ENCODE measurements at places on chromosomes 12 and 14.

DNA sequence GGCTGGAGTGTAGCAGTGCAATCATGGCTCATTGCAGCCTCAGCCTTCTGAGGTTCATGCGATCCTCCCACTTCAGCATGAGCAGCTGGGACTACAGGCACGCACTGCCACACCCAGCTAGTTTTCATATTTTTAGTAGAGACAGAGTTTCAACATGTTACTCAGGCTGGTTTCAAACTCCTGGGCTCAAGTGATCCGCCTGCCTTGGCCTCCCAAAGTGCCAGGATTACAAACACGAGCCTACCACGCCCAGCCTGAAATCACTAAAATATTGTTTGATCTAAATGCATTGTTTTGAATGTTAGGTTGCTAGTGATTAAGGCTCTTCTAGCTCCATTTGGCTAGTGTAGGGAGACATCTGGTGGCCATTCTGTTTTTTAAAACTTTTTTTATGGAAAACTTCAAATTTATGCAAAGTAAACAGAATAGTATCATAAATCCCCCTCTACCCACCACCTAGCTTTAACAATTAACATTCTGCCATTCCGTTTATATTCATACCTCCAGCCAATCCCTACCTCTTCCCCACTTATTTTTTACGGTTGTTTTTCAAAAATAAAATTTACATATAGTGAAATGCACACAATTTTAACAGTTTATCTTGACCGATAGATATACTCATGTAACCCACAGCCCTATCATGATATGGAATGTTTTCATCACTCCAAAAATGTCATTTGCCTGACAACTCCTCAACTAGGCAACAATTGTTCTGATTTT, 37.8 kb downstream of the MYO1H start:
- peak; percentile 51 for DNase-seq

DNA sequence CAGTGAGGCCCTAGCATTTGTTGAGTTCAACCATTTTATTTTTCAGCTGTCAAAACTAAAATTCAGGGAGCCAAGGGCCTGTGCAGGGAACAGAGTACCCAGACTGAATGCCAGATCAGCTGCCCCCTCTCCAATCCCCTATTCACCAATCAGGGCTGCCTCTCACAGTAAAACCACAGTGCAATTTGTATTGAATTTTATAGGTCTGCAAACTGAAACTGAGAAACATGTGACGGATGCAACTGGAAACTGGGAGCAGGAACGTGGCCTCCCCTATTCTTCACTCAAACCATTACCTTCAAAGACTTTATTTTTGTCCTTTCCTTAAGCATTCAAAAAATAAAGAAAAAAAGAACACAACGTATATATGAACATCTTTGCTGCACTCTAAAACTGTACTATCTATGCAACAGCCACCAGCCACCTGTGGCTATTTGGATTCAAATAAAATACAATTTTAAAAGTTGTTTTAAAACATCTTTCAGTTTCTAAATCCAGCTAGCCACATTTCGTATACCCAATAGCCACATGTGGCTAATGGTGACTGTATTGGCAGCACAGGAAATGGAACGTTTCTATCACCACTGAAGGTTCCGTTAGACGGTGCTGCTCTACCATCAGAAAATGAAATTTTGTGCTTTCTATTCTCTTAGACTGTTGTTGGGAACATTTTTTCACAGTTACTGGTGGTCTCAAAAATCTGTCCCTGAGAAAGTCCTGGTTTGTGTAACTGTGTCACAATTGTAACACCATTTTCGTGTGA, 371.3 kb upstream of the FAR2 start:
- no peak for DNase-seq

DNA sequence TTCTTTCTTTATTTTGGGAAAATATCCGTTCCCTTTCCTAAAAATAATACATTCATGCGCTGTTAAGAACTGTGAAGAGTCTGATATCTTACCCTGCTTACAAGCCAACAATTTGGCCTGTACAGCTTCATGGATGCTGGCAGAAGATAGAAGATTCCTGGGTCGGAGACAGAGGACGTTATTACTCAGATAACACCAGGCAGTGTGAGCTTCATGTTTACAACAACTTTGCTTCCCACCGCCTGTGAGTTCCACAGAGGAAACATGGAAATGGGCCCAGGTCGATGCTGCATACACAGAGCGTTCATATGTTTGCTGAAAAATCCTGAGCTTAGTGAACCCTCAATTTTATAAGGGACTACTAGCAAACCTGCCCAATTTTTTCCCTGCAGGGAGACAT, 705.6 kb upstream of the SEL1L start:
- DNase-seq: no peak

DNA sequence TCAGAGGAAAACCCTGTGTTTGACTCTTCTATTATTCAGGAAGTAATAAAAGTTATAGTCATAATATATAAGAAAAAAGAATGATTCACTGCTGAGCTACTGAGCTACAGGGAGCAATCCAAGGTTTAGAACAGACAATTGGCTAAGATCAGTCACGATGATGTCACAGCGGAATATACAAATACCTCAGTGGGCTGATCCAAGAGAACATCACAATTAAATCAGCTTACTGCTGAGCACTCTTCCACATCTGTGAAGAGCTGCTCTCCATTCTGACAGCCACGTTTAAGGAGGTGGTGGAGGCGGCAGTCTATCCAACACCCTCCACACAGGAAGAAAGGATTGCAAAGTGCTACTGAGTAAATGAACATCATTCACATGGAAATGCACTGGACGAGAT, 271.0 kb downstream of the APAF1 start:
- DNase-seq: no peak

GRCh38 chr14:100731846-100732765, 5.4 kb downstream of the DLK1 start:
- DNase-seq: no peak

DNA sequence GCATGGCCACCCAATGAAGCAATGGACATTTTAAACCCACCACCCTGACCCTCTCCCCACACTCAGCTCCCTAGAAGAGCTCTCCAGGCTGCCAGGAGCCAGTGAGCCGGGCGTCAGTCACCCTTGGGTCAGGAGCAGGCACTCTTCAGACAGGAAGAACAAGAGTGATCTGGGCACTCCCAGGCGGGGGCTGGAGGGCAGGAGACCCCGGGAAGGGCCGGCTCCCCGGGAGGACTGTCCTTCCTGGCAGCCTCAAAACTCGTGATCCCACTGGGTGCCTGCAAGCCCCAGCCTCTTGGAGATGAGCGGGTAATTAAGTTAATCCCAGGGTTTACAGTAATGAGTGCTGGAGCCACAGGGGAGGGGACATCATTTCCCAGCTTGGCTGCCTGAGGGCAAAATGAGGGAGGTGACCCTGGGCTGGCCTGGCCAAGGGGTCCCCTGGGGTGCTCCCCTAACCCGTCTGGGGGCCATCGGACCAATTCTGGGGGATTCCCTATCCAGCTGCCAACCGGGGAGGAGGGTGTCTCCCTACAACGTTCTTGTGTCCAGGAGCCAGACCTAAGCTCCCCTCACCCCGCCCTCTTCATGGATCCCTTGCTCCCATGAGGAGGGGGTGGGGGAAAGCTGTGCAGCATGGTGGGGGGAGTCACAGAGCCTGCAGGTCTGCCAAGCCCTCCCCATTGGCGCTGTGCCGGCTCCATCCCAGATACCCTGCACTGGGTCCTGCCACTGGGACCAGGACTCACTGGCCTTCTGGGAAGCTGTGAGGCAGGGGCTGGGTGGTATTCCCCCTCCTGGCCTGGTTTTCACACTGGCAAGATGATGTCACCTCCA, 59.2 kb downstream of the CCNK start:
- no peak for DNase-seq

DNA sequence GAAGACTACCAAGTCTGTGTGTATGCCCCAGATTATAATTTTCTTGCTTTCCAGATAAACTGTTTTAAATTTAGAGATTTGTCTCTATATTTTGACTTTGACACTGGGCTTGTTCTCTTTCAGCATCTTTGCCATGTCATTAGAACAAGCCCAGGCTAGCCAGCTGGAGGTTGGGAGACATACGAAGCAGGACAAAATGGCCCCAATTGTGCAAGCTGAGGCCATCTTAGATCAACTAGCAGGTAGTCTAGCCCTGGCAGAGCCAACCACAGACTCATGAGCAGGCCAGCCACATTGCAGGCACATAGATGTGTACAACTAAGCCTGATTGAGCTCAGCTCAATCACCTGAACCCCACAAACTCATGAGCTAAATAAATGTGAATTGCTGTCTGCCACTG, 321.4 kb downstream of the ATP23 start:
- DNase-seq: no peak

GRCh38 chr12:93266-94005, 26.9 kb downstream of the IQSEC3 start:
- DNase-seq: no peak

- no peak for DNase-seq
Measured at GRCh38 chr14:52219488-52220084, 47.9 kb upstream of the PTGDR start.

DNA sequence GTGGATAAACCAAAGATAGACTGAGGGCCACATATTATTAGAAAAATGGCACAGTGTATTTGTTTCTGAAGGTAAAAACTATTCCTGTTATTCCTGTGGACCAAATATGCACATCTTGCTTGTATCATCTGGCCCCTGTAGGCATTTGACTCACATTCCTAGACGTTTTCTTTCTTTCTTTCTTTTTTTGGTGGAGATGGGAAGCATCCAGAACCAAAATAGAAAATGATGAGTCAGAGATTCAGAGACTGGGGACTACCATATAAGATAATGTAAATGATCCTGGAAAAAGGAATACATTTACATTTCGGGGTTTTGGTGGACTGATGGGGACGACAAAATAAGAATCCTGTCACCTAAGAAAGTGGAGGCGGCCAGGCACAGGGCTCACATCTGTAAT, 24.2 kb downstream of the TRIM9 start:
- DNase-seq: no peak

- DNase-seq: no peak
Measured at GRCh38 chr14:106013879-106014376, 487.5 kb downstream of the TMEM121 start.

DNA sequence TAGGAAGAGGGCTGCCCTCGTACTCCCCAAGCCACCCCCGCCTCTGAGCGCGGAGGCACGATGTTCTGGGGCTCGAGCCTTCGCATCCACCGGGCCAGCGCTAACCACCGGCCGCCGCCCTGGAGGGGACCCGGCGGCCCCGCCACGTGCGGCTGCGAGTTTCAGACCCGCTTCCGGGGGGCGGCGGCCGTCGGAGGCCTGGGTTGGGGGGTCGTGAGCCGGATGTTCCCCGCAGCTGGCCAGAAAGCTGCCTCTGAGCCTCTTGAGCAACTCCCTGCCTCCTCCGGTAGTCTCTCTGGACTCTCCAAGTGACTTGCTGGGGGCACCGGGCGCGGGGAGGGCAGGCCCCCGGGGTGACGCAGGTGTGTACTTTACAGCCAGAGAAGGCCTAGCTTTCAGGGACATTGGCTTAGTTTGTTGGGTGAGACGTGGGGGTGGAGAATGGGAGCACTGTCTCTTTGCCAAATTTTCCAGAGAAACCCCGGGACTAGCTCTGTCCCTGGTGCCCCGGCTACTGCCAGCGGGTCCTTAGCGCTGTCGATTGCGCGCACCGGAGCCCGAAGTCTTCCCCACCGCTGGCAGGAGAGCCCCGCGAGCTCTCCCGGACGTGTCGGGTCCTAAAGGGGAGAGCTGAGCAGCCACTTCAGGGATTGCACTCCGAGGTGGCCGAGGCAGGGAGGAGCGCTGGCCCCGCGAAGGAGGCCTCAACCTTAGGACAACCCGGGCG, 15.6 kb downstream of the OTX2 start:
- DNase-seq: no peak

DNA sequence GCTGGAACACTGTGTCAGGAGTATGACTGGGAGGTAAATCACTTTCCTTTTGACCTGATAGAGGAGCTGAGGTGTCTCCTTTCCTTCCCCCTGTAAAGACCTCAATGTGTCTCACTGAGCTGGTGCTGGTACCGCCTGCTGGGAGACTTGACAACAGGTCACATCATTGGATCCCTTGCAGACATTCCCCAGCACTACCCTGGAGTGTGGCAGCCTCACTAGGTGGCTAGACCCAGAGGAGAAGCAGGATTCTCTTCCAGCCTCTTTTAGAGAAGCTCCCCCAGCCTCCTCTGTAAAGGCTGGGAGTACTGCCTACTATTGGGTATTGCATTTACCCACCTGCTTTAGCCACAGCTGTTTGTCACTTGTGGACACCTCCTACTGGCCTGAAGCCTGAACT, 223.9 kb downstream of the ADGRD1 start:
- no peak for DNase-seq

DNA sequence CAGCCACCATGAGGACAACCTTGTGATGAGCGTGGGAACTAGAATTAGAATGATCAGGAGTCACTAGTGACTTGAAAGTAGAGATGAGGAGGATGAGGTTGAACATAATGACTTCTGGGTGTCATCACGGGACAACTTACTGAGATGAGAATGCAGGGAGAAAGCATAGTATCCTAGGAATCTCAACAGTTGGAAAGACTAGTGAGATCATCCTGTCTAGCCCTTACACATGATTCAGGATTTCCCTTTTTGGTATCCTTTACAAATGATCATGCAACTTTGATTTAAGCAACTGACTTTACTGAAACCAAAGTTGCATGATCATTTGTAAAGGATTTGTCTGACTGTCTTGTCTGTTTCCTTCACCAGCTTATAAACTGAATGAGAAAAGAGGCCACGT, 51.8 kb upstream of the HIF1A start:
- no peak for DNase-seq

GRCh38 chr14:64944041-64944440, 1.5 kb upstream of the GPX2 start:
- no peak for DNase-seq

- no peak for DNase-seq
Measured at GRCh38 chr12:88662961-88663360, 82.7 kb upstream of the KITLG start.

GRCh38 chr12:107126796-107127481, 33.6 kb upstream of the CRY1 start:
- DNase-seq: peak; percentile 60

DNA sequence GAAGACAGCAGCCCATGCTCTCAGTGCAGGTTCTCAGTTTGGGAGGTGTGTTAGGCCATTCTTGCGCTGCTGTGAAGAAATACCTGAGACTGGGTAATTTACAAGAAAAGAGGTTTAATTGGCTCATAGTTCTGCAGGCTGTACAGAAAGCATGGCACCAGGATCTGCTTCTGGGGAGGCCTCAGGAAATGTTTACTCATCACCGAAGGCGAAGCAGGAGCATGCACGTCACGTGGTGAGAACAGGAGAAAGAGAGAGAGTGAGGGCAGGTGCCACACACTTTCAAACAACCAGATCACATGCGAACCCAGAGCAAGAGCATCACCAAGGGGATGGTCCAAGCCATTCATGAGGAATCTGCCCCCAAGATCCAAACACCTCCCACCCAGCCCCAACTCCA, 9.0 kb upstream of the LRP6 start:
- peak; percentile 42 for DNase-seq

All from NCI-H774 (cell line).